ENCODE measurements at places on chromosomes 1 and 21. TPM values are rescaled to one million over a fixed set of nuclear protein-coding genes. Genes with fewer than 3 reads are reported as not detected.
A peak's percentile ranks its signal among the peaks of the same experiment; 100 is the strongest.

Gene BNIPL
- total RNA-seq = 0.54 TPM

Gene TMEM39B
- total RNA-seq = 21.1 TPM

Gene PTCH2
- total RNA-seq = 1.7 TPM

Gene HPDL
- not detected for total RNA-seq

Gene GJC2
- total RNA-seq = 4.5 TPM

Gene FCGR3B
- total RNA-seq = 6.3 TPM

Gene IBA57
- total RNA-seq = 11.1 TPM

Gene AKR7A3
- total RNA-seq = 1.2 TPM

Gene CYYR1
- 45.8 TPM for total RNA-seq

Gene DDAH1
- total RNA-seq = 54.6 TPM

GRCh38 chr21:28337315-28337714 is 655.4 kb downstream of the LTN1 start:
- no peaks in the 10 kb centered on the region for H3K27me3 ChIP-seq
- H3K4me1 ChIP-seq = no peaks in the 10 kb centered on the region
- no peak overlapping the region for H3K27ac ChIP-seq

DNA sequence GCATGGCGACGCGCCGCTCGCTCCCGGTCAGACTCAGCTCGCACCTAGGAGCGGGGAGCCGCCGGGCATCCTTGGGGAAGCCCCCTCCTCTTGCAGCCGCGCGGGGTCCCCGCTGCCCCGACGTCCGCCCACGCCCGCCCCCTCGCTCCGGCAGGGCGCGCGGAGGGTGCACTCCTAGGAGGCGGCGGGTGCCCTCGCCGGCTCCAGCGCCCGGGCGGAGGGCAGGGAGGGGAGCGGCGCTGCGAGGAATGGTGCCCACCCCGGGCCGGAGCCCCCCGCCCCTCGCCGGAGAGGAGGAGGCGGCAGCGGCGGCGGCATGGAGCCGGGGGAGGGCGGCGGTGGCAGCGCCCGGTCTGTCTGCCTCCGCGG is 488 bp downstream of the FAM78B start:
- DNase-seq = no peak
- no peaks in the 10 kb centered on the region for H3K36me3 ChIP-seq
- no peak overlapping the region for H3K27ac ChIP-seq
- H3K27me3 ChIP-seq = no peaks in the 10 kb centered on the region
- peak overlapping the region; percentile 95 for H3K4me3 ChIP-seq

GRCh38 chr1:51296383-51297357 is 33.7 kb downstream of the TTC39A start:
- H3K4me3 ChIP-seq = peak overlapping the region; percentile 14
- H3K4me1 ChIP-seq = no peaks in the 10 kb centered on the region
- DNase-seq = peak; percentile 87
- H3K27ac ChIP-seq = no peak overlapping the region
- no peaks in the 10 kb centered on the region for H3K27me3 ChIP-seq
- H3K36me3 ChIP-seq = no peaks in the 10 kb centered on the region

DNA sequence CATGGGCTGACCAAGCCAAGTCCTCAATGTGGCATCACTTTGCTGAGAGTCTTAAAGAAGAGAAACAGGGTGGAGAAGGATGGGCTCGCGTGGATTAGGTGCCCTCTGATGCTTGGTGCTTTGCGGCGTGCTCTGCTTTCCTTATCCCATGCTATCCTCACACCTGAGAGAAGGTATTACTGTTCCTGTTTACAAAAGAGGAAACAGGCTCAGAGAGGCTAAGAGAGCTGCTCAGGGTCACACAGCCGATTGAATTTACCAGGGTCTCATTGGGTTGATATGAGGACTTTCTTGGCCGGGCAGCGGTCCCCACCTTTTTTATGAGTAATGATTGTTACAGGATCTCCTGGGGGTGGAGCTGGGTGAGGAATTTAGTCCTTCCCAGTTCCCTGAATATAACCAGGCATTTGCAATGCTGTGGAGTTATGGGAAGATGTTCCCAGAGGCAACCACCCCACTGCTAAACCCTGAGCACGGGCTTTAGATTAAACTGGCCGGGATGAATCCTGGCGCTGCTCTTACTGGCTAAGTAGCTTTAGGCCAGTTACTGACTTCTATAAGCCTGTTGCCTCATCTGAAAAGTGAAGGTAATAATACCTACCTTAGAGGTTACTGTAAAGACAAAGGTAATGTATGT is 4.5 kb downstream of the ASCL5 start:
- H3K4me1 ChIP-seq = no peaks in the 10 kb centered on the region
- H3K36me3 ChIP-seq = no peaks in the 10 kb centered on the region
- no peak overlapping the region for H3K27ac ChIP-seq
- DNase-seq = no peak
- H3K4me3 ChIP-seq = no peak overlapping the region
- H3K27me3 ChIP-seq = no peaks in the 10 kb centered on the region

GRCh38 chr21:16117851-16118590 is 388.2 kb downstream of the USP25 start:
- peak overlapping the region; percentile 64 for H3K4me3 ChIP-seq
- no peak overlapping the region for H3K27ac ChIP-seq
- no peaks in the 10 kb centered on the region for H3K27me3 ChIP-seq
- H3K4me1 ChIP-seq = no peaks in the 10 kb centered on the region
- H3K36me3 ChIP-seq = no peaks in the 10 kb centered on the region

- DNase-seq = no peak
Measured at GRCh38 chr1:48869116-48869893, 92.6 kb upstream of the BEND5 start.

DNA sequence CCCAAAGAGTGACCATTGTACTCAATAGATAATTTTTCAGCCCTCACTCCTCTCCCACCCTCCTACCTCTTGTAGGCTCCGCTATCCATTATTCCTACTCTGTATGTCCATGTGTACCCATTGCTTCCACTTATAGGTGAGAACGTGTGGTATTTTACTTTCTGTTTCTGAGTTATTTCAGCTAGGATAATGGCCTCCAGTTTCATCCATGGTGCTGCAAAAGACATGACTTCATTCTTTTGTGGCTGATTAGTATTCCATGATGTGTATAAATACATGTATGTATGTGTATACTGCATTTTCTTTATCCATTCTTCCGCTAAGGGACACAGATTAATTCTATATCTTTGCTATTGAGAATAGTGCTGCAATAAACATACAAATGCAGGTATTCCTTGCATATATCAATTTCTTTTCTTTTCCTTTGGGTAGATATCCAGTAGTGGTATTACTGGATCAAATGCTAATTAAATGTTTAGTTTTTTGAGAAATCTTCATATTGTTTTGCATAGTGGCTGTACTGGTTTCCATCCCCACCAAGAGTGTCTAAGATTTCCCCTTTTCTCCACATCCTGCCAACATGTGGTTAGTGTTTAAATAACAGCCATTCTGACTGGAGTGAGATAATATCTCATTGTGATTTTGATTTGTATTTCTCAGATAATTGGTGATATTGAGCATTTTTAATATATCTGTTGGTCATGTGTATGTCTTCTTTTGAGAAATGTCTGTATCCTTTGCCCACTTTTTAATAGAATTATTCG is 4.9 kb downstream of the LY9 start:
- H3K4me1 ChIP-seq = no peaks in the 10 kb centered on the region
- DNase-seq = no peak
- no peaks in the 10 kb centered on the region for H3K36me3 ChIP-seq

DNA sequence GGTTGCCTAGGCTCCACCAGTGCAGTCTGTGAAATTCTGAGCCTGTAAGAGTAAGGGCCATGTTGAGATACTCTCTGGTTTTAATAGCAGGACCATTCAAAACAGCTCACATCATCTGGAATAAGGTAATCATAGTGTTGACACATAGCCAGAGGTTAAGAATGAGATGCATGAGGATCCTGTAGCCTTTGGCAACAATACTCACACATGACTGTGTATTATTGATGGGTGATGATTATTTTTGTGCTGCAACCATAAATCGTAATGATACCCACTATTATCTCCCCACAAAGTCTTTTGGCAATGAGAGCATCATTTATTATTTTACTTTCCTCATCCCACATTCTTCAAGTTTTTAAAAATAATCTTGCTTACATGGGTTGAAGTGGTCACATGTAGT is 35.5 kb downstream of the KCNK2 start:
- no peak for DNase-seq
- H3K4me1 ChIP-seq = no peaks in the 10 kb centered on the region
- no peak overlapping the region for H3K27ac ChIP-seq
- H3K36me3 ChIP-seq = no peaks in the 10 kb centered on the region
- H3K4me3 ChIP-seq = no peak overlapping the region
- no peaks in the 10 kb centered on the region for H3K27me3 ChIP-seq

DNA sequence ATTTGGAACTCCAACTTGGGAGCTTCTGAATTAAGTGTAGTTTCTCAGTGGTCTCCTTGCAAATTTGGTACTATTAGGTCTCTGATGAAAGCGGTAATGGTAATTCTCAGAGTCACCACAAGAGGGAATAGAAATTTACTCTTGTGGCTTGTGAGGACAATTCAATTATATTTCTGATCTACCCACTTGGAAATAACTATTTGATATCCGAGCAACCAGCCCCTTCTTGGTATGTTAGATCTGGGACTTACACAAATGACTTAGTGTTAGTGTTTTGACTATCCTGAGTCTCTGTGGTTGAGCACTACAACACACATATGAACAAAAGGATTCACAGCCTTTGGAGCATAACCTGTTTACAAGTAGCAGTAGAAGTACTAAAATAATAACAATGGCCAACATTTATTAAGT is 68.1 kb downstream of the RPS6KA1 start:
- H3K36me3 ChIP-seq = no peaks in the 10 kb centered on the region
- H3K4me3 ChIP-seq = no peak overlapping the region
- DNase-seq = no peak
- no peaks in the 10 kb centered on the region for H3K27me3 ChIP-seq
- no peaks in the 10 kb centered on the region for H3K4me1 ChIP-seq

DNA sequence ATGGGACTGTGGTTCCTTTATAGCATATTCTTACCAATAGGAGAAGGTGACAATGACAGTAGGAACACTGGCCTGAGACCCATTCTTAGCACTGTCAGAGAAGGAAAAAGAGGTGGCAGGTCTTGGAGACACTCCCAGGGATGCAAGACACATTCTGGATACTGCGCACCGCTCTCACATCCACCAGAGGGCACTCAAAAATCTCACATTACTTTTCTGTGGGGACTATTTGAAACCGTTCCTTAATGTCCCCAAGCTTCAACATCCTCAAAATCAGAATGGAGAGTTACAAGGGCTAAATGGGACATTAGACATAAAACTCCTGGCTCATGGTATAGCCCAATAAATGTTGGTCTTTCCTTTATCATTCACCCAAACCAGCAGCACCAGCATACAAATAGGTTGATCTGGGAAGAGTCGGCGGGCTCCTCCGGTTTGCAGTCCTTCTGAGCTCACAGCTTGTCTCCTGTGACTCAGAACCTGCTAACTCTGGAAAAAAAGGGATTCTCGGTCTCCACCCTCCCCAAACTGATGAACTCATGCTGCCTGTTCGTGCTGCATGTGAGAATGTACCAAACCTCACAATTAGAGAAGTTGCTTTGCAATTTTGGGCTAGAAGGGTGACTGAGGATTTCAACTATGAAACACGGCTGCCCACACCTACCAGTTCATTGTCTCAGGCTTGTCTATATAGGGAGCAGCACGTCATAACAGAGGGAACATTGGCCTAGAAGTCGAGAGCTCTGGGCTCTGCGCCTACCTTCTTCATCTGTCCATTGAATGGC is 40.2 kb downstream of the IL12RB2 start:
- no peaks in the 10 kb centered on the region for H3K36me3 ChIP-seq
- DNase-seq = no peak
- H3K27me3 ChIP-seq = peaks cover 1% of the 10 kb centered on the region

- no peak for DNase-seq
- H3K27ac ChIP-seq = no peak overlapping the region
- H3K27me3 ChIP-seq = no peaks in the 10 kb centered on the region
- no peaks in the 10 kb centered on the region for H3K4me1 ChIP-seq
Measured at GRCh38 chr1:225595974-225596551, 56.9 kb downstream of the ENAH start.

DNA sequence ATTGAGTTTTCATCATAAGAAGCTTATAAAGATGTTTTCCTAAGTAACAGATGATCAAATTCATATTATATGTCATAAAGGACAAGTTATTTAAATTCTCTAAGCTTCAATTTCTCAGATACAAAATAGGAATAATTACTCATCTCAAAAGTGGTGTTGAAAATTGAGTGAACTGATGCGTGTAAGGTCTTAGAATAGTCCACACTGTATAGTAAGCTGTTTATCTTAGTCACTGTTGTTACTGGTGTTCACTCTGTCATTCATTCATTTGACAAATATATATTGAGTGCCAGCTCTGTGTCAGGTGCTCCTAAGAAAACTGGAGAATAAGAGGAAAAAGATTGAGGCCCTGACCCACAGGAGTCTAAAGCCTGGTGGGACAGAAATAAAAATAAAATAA is 186.3 kb upstream of the BRINP3 start:
- no peaks in the 10 kb centered on the region for H3K36me3 ChIP-seq
- no peak for DNase-seq
- H3K4me3 ChIP-seq = no peak overlapping the region
- no peaks in the 10 kb centered on the region for H3K27me3 ChIP-seq
- no peaks in the 10 kb centered on the region for H3K4me1 ChIP-seq
- H3K27ac ChIP-seq = no peak overlapping the region

GRCh38 chr1:7373876-7374562 is 397.1 kb upstream of the VAMP3 start:
- peak; percentile 33 for DNase-seq
- no peak overlapping the region for H3K4me3 ChIP-seq
- H3K36me3 ChIP-seq = no peaks in the 10 kb centered on the region
- H3K27ac ChIP-seq = no peak overlapping the region

GRCh38 chr1:157004806-157005205 is 40.7 kb downstream of the ARHGEF11 start:
- peaks cover 2% of the 10 kb centered on the region for H3K36me3 ChIP-seq
- H3K27ac ChIP-seq = no peak overlapping the region
- H3K4me1 ChIP-seq = peaks cover 2% of the 10 kb centered on the region
- DNase-seq = no peak
- no peaks in the 10 kb centered on the region for H3K27me3 ChIP-seq

DNA sequence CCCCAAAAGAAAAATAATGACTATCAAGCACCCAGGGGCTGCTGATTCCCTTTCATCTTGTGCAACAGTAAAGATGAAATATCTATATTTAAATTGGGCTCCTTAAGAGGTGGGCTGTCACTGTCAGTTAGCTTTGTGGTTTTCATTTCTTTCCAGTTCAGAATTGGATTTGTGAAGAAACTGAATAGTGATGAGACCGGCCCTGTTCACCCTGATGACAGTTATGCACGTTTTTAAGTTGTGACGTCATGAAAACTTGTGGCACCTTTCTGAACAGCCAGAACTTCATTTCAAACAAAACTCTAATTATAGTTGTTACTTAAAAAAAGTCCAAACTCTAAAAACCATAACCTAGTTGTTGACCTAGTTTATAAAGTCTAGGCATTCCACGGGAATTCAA is 125.9 kb downstream of the RUNX1 start:
- H3K4me1 ChIP-seq = no peaks in the 10 kb centered on the region
- no peaks in the 10 kb centered on the region for H3K36me3 ChIP-seq
- H3K4me3 ChIP-seq = no peak overlapping the region
- H3K27me3 ChIP-seq = no peaks in the 10 kb centered on the region

GRCh38 chr1:42046761-42047507 is 106.3 kb upstream of the GUCA2B start:
- no peaks in the 10 kb centered on the region for H3K36me3 ChIP-seq
- H3K4me1 ChIP-seq = no peaks in the 10 kb centered on the region
- H3K27me3 ChIP-seq = no peaks in the 10 kb centered on the region
- no peak overlapping the region for H3K27ac ChIP-seq
- H3K4me3 ChIP-seq = no peak overlapping the region

- no peaks in the 10 kb centered on the region for H3K27me3 ChIP-seq
- no peaks in the 10 kb centered on the region for H3K4me1 ChIP-seq
- H3K27ac ChIP-seq = no peak overlapping the region
- DNase-seq = no peak
Measured at GRCh38 chr1:67514786-67515185, 84.6 kb upstream of the SERBP1 start.

GRCh38 chr1:19374083-19374801 is 62.1 kb downstream of the SLC66A1 start:
- peaks cover 4% of the 10 kb centered on the region for H3K36me3 ChIP-seq
- no peak overlapping the region for H3K4me3 ChIP-seq
- no peak for DNase-seq
- H3K4me1 ChIP-seq = no peaks in the 10 kb centered on the region
